Activated naive CD8-positive, alpha-beta T cell treated with anti-CD3 and anti-CD28 coated beads for 36 hours (primary cell): ENCODE measurements at places on chromosomes 3 and 15.

GRCh38 chr15:40955141-40955903, 2.1 kb downstream of the CHAC1 start:
- no peak for DNase-seq

DNA sequence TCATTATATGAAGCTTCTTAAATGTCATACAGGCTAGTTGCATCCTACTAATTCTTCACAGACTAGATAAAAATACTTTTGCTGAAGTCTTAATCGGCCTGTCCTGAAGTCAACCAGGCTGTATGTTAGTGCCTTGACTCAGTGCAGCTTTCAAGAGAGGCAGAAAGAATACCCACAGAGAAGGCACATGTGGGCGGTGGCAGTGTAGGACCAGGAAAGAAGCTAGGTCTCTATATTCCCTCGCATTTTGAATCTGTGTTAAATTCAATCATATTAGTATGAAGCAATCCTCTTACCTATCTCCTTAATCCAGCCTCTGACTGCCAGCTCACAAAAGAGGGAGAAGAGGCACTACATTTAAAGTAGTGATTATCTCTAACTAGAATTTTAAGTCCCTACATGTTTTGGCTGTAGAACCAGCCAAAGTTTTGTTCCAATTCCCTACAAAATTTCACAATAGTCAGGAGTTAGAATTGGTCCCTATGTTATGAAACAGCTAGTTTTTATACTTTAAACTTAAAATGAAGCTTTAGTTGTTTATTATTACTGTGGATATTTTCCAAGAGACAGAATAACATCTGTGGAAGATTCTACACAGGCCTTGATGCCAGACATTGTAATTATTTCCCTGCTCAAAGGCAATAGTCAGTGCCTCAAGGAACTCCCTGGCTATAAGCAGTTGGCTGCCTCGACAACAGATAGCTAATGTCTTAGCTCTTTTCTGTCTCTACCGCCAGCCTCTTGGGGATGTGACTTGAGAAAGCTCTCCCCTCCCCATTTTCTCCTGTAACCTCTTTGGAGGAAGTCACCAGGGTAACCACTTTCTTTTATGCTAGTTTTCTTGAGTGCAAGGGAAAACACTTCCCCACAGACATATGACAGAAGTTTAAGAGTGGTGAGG, 31.9 kb downstream of the CRTC3 start:
- no peak for DNase-seq

- no peak for DNase-seq
Measured at GRCh38 chr3:111967068-111967467, 11.8 kb upstream of the ABHD10 start.

GRCh38 chr15:67879440-67880129, 39.7 kb upstream of the RNU6-1 start:
- DNase-seq, result no peak

GRCh38 chr3:177590826-177591225, 393.5 kb upstream of the TBL1XR1 start:
- no peak for DNase-seq

GRCh38 chr3:196317687-196318467, at the start of gene DYNLT2B:
TSS of gene DYNLT2B (minus strand) at chr3:196318240. CDS start at chr3:196318152, 88 bp downstream.
- DNase-seq, result peak; percentile 93

DNA sequence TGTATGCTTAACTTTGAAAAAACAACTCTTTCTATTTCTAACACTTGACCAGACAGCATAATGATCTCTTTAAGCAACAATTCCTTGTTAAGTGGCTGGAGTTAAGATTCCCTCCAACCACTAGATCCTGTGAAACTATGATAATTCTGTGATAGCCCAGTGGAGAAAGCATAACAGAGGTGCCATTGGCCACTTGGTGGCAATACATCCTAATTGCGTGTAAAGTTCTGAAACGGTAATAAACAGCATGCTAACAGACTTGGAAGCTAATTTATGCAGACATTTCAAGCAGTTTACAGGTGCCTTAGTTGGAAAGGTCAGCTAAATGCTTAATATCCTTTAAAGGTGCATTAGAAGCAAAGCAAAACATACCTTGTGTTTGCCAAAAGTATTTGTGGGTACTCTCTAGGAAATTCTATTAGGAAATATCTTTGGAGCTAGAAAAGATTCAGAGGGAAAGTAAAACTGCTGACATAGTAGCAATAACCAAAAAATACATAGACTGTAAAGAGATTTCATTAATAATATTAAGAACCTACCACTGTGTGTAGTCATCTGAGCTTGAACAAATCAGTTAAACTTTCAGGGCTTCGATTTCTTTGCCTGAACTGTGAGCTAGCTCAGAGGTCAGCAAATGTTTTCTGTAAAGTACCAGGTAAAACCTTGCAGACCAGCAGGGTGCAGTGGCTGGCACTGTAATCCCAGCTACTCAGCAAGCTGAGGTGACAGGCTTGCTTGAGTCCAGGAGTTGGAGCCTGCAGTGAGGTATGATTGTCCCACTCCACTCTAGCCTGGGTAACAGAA, 19.0 kb upstream of the CSTA start:
- DNase-seq, result no peak

- DNase-seq, result no peak
Measured at GRCh38 chr3:56025326-56025725, 442.9 kb downstream of the ERC2 start.

DNA sequence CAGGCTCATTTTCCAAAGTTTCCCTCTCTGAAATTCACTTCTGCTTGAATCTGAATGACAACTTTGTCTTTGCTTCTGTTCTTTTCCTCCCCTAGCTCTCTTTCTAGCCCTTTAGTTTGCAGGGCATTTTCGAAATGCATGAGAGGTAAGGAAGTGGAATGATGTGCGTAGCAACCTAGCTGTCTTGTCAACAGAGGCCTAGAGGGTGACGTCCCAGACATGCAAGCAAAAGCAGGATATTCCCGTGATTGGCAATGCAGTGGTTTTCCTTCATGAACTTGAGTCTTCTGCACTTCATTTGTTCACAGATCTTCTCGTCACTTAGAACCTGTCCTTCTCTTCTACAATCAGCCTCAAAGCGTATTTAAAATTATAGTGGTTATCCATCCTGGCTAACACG, 51.9 kb upstream of the PPP4R2 start:
- DNase-seq, result no peak

- no peak for DNase-seq
Measured at GRCh38 chr15:63474810-63475316, 29.5 kb upstream of the USP3 start.

- DNase-seq, result no peak
Measured at GRCh38 chr3:64870876-64871646, 183.3 kb upstream of the ADAMTS9 start.

DNA sequence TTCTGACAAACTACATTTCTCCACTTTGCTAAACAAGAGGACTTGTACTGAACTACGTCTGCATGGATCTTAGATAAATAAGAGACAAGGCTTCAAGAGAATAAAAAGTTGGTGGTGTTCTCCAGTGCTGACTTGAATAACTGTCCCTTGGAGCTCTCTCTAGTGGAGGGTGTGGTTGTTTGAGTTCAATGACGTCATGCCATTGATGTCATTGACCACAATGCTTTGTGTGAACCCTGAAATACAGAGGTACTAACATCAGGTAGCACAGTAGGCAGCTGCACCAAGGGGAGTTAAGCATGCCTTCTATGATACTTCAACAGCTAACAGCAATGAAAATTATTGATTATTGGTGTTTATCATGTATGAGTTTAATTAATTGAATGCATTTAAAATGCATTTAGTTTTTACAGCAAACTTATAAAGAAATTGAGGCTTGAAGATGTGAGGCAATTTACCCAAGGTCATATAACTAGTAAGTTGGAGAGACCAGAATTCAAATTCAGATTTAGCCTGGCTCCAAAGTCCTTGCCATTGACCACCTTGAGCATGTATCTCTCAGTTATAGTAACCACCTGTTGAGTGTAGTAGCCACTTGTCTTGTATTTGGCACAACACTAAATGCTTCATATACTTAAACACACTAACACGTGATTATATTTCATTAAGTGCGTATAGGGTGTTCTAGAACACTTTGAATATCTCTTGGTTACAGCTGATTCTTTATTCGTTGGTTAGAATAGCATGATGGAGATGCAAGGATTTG, 126.0 kb upstream of the ANKRD28 start:
- no peak for DNase-seq

DNA sequence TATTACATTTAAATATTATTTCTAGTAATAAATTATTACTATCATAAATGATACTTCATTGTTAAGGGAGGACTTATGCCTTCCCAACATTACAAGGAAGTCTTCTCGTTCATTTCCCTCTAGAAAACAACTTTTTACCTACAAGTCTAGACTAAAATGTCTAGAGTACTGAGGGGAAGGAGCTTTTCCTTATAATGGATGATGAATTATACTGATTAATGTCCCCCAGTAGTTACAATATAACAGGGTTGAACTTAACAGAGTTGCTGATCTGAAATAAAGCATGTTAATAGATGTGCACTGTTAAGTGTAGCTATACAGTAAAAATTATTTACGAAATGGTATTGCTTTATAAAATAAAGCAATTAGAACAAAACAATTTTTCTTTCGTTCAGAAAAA, 2.7 kb upstream of the MNS1 start:
- no peak for DNase-seq

DNA sequence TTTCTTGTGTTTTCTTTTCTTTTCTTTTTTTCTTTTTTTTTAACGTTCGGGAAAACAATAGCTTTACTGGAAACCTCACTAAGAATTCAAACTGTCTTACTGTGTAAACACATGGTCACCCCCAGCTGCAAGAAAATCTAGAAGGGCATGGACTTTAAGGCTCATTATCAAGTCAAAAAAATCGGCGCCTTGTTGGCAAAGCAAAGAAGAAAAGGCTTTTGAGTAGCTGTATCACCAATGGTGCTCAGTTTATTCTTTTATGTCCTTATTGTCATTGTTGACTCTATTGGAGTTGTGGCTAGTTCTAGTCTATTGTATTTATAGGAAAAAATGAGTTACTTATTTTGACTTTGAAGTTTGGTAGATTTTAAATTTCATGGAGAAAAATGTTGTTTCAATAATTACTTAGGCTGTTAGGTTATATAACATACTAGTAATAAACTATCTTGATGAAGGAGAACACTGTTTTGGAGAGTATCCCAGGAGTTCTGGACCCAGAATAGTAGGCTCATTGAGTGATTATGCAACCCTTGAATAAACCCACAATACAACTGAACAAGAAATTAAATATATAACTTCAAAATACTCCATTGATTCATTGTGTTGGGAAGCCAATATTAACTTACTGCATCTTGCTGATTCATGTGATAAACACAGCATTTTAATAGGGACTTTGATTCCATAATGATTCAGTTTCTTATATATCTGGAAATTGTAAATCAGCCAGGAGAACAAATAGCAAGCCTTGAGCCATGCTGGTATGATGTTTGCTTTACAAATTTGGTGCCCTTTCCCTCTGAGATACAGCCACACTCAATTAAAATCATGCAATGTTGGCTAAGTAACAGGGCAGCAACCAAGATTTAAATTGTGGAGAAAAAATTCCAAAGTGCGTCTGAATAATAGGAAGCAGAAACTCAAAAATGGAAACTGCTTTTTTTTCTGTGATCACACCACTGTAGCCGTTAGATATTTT, 27.8 kb upstream of the GOLIM4 start:
- no peak for DNase-seq

DNA sequence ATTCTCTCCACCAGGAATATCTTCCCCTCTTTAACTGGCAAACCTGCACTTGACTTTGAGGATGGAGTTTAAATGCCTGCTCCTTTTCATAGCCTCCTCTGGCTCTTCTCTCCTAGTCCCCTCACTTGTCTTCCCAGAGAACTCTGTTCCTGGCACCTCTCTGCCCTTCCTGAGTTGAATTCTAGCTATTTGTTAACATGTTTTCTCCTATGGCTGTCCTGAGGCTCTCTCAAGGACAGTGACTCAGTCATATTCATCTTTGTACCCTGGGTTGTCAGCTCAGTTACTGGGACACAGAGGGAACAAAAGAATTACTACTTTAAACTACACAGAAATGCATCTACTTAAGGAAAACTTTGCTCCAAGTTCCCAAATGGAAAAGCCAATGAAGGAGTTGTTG, 365.1 kb upstream of the ICE2 start:
- no peak for DNase-seq

DNA sequence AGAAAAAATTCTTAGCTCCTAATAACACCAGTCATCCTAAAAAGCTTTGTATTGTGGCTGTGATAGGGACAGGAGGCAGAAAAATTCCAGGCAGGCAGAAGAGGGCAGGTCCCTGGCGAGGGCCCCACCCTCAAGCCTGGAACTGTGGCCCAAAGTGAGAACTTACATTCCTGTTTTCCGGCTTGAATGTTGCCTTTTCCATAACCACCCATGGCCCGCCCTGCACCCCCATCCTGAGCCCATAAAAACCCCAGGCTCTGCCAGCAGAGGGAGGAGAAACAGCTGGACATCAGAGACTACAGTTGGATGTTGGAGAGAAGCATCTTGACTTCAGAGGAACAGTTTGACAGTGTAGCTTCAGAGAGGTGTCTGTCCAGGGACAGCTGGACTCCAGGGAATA, 37.3 kb downstream of the SLCO2A1 start:
- no peak for DNase-seq

GRCh38 chr3:127171320-127171719, 21.6 kb upstream of the PRR23E start:
- no peak for DNase-seq

GRCh38 chr3:88410259-88410658, 260.5 kb downstream of the C3orf38 start:
- DNase-seq, result no peak

DNA sequence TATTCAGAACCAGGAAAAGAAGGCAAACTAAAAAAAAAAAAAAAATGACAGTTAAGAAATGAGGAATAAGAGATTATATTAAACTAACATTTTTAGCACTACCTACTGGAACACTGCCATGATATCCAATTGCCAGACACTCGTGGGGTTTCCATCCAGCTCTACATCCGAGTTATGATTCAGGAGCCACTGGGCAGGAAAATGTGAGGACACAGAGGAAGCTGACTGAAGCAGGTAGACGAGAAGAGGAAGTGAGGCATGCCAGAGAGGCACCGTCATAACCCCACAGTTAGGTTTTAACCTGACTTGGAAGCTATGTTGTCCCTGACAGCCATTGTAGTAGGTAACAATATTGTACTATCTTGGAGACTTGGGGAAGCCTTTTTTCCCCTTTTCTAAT, 495.0 kb downstream of the NLGN1 start:
- DNase-seq, result no peak

DNA sequence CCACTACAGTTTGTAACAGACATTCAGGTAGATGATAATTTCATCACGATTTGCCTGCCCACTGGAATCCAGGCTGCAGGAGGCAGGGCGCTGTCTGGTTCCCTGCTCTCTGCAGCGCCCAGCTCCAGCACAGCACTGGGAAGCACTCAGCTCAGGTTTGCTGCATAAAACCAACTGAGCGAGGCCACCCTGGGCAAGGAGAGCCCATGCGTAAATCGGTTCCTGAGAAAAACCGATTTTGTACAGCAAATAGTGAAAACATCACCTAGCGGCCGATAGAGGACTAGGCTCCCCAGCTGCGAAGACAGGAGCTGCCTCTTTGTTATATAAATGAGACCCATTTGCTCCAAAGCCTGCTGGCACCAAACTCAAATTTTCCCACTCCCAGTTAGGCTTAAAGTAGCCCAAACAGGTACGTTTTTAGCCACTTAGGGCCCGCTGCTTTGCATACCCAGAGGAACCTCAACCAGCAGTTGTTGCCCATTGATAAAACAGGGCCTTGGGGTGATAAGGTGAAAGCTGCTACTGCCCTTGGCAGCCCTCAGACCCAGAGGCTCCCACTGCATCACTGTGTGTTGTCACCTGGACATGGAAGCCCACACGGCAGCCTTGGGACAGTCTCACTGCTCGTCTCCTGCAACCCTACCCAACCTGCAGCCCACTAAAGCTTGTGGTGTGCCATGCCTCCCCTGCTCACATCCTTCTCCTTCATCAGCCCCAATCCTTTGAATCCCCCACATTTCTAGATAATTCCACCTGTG, 47.5 kb downstream of the ALDH1L1 start:
- no peak for DNase-seq

- DNase-seq, result peak; percentile 4
Measured at GRCh38 chr3:159322322-159322939, 520.6 kb downstream of the MFSD1 start.
